Uterus (tissue), 4 donors: ENCODE measurements at places on chromosomes 2 and 18.
A peak's percentile ranks its signal among the peaks of the same experiment; 100 is the strongest.

DNA sequence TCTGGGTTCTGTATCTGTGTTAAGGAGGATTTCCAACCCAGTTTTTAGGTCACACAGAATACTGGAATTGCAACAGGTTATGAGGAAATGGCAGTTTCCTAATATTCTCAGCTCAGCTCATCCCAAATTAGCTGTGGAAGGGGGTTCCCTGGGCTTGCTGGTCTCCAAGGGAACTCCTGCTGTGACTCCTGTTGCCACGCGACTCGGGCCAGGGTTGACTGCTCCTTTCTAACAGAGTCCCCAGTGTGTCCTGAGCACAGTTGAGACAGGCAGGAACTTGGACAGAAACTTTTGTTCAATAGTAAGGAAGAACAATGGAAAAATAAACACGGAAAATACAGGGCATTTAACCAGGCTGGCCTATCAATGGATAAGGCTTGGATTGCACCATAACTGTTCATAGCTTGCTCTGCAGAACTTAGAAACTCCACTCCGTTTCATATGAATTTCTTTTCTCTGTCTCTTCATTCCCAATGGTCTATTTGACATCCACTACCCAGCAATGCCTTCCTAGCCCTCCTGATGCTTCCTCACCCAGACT lies 3.8 kb upstream of the ROCK2 start:
- DNase-seq: no peak

- no peak for DNase-seq
These were observed 771.2 kb upstream of the LINC00305 start for GRCh38 chr18:64919971-64920570.

- no peak for DNase-seq
These were observed 125.6 kb upstream of the CCDC150 start for GRCh38 chr2:196513796-196514526.

DNA sequence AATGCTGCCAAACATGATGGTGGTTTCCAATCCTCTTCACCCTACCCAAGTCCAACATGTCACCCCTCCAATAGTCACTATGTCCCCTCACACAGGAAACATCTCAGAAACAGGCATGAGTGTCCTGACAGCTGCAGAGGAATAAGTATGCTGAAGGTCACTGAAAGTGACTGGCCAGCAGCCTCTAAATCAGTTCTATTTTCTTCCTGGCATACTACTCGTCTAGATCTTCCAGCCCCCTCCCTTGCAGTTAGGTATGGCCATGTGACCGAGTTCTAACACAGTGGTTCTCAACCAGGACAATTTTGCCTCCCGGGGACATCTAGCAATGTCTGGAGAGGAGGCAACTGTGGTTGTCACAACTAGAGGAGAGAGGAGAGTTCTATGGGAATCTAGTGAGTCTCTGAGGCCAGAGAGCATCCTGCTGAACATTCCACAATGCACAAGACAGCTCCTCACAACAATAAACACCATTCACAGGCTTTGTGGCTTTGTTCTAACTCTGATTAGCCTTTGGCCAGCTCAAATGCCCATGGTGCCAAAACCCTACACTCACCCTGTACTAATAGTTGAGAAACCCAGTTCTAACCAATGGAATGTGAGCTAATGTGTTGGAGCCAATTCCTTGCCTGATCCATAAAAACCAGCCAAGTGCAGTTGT lies 12.6 kb upstream of the ID2 start:
- no peak for DNase-seq

GRCh38 chr2:217736776-217737550 lies 265.8 kb downstream of the TNS1 start:
- DNase-seq: no peak

DNA sequence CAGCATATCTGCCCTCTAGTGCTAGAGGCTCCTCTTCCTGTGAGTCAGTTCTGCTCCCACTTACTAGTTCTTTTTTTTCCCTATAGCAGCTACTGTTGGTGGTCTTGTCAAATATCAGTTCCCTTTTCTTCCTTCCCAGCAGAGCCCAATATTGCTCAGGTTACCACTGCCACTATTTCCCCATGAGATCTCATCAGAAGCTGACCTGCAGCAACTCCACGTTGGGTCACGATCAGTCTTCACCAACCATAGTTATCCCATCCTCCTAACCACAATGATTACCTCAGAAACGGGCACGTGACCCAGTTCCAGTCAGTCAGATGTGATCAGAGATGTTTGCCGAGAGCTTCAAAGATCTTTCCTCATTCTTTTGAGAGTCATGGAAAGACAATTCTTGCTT lies 59.7 kb upstream of the CAPN13 start:
- no peak for DNase-seq

DNA sequence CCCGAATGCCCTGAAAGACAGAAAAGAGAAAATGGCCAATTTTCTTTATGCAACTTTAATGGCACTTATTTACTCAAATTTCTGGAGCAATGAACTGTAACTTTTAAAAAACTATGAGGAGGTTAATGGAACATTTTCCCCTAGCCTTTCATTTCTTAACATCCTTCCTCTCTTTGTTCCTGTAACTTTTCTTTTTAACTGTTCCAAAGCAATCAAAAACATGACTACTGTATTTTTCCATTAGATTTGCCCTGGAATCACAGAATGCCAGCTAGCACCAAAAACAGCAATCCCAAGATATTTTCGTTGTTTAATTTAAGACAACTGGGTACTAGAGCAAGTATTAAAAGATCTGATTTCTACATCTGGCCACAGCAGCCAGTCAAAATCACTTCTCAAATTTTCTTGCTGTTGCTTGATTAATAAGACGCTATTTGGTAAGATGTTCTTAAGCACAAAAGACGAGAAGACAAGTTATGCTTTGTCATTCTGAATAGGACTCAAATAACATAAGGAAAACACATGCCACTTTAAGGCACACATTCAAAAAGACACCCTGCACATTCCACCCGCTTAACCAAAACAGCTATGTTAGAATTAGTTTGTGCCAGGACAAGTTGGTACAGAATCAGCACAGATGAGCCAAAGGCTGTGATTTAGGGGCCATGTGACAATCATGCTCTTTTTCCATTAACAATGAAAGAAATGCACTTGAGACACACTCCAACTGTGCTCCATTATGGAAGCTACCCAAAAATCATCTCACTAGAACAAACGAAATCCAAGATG lies 3.6 kb downstream of the STARD7 start:
- no peak for DNase-seq

DNA sequence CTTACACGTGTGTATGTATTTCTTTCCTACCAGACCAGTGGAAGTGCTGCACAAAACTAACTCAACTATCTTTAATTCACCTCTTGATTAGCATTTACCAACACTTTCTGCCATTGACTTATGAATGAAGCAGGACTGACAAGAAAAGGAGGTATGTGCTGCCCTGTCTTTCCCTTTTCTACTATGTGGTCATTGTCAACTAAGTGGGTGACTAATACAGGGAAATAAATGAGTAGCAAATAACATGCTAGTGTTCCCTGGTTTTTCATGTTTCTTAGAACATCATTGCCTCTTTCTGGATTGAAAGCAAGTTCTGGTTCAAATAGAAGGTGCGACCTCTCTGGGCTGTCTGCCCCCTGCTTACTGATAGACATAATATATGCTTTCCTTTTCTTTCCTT lies 58.0 kb downstream of the LINC00305 start:
- no peak for DNase-seq

GRCh38 chr2:178629463-178629862 lies 149.2 kb downstream of the PLEKHA3 start:
- DNase-seq: no peak

DNA sequence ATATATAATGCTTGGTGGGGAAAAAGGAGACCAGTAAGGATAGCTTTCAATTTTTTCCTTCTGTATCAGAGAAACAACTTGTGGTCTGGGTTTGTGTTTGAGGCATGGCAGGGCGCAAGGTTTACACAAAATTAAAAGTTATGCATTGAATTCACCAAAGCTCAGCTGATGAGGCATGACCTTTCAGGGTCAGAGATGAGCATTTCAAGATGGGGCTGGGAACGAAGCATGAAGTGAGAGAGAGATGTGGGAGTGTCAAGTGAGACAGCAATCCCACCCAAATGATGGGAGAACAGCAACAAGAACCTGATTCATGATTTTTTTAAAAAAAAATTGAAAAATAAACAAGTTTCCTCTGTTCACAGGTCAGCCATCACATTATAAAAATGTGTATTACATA lies 4.9 kb downstream of the GPR55 start:
- no peak for DNase-seq

GRCh38 chr2:45691171-45691999 lies 39.9 kb downstream of the PRKCE start:
- DNase-seq: no peak

DNA sequence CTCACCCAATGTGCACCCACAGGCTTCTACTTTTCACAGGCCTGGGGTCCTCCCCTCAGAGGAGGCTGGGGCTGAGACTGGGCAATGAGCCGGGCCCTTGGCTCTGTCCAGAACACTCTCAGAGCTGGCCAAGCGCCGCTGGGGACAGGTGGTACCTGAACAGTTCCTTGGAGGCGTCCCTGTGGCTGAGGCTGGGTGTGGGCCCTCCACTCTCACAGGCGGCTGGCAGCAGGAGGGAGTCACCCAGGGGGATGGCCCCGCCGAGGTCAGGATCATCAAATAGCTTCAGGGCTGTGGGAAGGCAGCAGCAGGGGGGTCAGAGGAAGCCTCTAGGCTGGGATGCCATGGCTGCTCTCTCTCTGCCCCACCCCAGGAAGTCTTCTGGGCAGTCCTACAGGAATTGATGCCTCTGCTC lies 27.1 kb downstream of the HS1BP3 start:
- peak; percentile 13 for DNase-seq

DNA sequence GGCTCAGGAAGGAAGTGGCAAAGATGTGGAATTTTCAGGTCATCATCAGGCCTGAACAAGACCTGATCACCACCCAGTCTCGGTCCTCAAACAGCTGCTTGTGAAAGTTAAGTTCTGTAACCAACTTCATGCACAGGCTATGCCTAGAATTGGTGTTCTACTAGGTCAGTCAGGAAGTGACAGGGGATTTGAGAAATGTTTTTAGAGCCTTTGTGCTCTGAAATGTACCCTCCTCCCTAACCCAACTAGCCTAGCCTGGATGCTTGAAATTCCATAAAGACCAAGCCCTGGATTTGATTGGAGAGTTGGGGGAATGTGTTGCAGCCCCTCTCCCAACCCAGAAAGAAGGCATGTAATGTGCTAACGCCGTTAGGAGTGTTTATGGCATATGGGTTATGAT lies 63.3 kb downstream of the TGOLN2 start:
- no peak for DNase-seq

GRCh38 chr18:1624612-1625011 lies 719.9 kb downstream of the ADCYAP1 start:
- no peak for DNase-seq
